ENCODE measurements at places on chromosomes 7 and 10. TPM values are rescaled to one million over a fixed set of nuclear protein-coding genes. Genes with fewer than 3 reads are reported as not detected.

DNA sequence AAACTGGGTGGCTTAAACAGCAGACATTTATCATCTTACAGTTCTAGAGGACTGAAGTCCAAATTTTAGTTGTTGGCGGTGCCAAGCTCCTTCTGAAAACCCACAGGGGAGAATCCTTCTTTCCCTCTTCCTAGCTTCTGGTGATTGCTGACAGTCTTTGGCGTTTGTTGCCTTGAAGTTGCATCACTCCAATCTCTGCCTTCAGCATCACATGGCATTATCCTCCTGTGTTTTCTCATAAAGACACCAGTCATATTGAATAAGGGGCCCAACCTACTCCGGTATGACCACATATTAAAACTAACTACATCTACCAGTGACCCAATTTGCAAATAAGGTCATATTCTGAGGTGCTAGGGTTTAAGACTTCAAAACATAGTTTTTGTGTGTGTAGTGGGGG lies 472.1 kb upstream of the IGFBP3 start:
- no peaks in the 10 kb centered on the region for H3K36me3 ChIP-seq
- peaks cover 5% of the 10 kb centered on the region for H3K4me1 ChIP-seq
- no peaks in the 10 kb centered on the region for H3K27me3 ChIP-seq
- DNase-seq = peak; percentile 30
- no peak overlapping the region for H3K27ac ChIP-seq

DNA sequence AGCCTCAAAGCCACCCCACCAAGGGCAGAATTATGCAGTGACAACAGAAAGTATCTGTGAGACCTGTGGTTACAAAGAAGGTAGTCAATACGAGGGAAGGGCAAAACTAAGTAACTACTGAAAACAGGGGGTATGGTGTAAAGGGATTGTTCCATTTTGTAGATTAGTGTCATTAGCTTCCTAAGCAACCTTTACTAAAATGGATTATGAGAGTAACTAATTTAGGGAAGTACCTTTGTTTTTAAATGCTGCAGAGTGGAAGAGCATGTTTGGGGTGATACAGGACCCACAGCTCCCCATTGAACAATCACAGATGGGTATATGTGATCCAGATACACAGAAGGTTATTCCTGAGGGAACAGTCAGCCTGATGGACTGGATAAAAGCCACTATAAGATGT lies 51.3 kb upstream of the TAC1 start:
- no peaks in the 10 kb centered on the region for H3K27me3 ChIP-seq
- H3K36me3 ChIP-seq = no peaks in the 10 kb centered on the region
- H3K4me3 ChIP-seq = no peak overlapping the region
- no peak for DNase-seq
- H3K27ac ChIP-seq = no peak overlapping the region
- H3K4me1 ChIP-seq = no peaks in the 10 kb centered on the region

GRCh38 chr10:21675157-21675796 lies 141.2 kb downstream of the MLLT10 start:
- H3K27me3 ChIP-seq = no peaks in the 10 kb centered on the region
- H3K4me3 ChIP-seq = no peak overlapping the region
- H3K4me1 ChIP-seq = no peaks in the 10 kb centered on the region
- no peak overlapping the region for H3K27ac ChIP-seq

DNA sequence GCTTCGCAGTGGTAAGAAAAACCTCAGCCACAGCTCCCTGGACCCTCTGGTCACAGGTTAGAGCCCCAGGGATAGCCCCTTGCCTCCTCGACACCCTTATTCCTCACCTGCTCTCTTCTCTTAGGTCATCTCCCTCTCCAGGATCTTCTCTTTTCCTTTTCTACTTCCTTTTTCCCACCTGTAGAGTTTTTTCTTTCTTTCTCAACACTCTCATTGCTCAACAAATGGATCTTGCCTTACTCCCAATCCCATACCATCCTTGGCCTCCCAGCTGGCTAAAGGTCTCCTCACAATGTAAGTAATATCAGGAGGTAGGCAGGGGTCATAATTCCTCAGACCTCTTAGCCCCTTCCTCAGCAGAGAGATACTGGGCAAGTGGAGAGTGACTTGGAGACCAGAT lies 17.2 kb downstream of the WNT8B start:
- peaks cover 6% of the 10 kb centered on the region for H3K4me1 ChIP-seq
- no peak overlapping the region for H3K27ac ChIP-seq
- H3K36me3 ChIP-seq = no peaks in the 10 kb centered on the region
- no peak for DNase-seq
- peaks cover 57% of the 10 kb centered on the region for H3K27me3 ChIP-seq

GRCh38 chr10:123429706-123430221 lies 236.4 kb upstream of the GPR26 start:
- DNase-seq = peak; percentile 56
- no peak overlapping the region for H3K27ac ChIP-seq
- H3K27me3 ChIP-seq = peaks cover 38% of the 10 kb centered on the region
- no peak overlapping the region for H3K4me3 ChIP-seq
- no peaks in the 10 kb centered on the region for H3K4me1 ChIP-seq

DNA sequence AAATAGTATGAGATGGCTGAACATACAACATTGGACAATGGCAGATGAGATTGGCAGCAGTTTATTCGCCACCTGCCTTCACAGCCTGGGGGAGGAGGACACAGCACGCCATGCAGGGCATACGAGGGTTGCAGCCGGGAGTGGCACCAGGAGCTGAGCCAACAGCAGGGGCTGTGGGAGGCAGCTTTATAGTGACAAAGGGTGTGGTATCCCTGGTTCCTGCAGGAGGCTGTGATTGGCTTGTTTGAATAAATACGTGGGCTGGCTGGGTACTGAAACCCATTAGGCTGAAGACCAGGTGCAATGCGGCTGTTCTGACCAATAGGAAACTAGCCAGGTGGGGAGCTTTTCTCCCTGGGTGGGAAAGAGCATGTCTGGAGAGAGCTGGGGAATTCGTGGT lies 68.9 kb upstream of the LEP start:
- H3K27ac ChIP-seq = no peak overlapping the region
- H3K36me3 ChIP-seq = no peaks in the 10 kb centered on the region
- H3K4me1 ChIP-seq = 0 out of 2 replicates have a peak, but pooled peaks cover 2% of the 10 kb centered on the region
- H3K27me3 ChIP-seq = peaks cover 25% of the 10 kb centered on the region

GRCh38 chr10:98673171-98673782 lies 226.5 kb upstream of the HPS1 start:
- no peak for DNase-seq
- no peaks in the 10 kb centered on the region for H3K27me3 ChIP-seq
- no peaks in the 10 kb centered on the region for H3K36me3 ChIP-seq
- no peak overlapping the region for H3K27ac ChIP-seq
- H3K4me1 ChIP-seq = no peaks in the 10 kb centered on the region
- no peak overlapping the region for H3K4me3 ChIP-seq

DNA sequence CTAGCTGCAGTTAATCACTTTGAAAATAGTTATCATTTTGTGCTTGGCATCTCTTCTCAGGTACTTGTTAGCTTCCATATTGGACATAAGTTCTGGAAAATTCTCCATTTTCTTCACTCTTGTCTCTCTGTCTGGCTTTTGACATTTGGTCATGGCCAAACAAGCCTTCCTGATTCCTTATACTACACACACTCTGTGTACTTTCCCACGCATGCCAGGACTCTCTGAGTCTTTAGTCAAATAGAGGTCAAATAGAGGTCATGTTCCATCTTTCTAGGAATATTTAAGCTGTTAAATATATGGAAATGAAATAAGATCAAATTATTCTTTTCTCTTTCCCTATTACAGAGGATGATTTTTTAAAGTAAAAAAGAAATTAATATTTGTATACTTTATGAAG lies 235.5 kb upstream of the PLXDC2 start:
- H3K27ac ChIP-seq = no peak overlapping the region
- no peak overlapping the region for H3K4me3 ChIP-seq
- no peak for DNase-seq
- H3K36me3 ChIP-seq = no peaks in the 10 kb centered on the region

- H3K4me3 ChIP-seq = no peak overlapping the region
- peaks cover 63% of the 10 kb centered on the region for H3K4me1 ChIP-seq
- no peaks in the 10 kb centered on the region for H3K27me3 ChIP-seq
- DNase-seq = no peak
- peaks cover 8% of the 10 kb centered on the region for H3K36me3 ChIP-seq
Measured at GRCh38 chr10:109892117-109892516, 31.2 kb downstream of the XPNPEP1 start.

DNA sequence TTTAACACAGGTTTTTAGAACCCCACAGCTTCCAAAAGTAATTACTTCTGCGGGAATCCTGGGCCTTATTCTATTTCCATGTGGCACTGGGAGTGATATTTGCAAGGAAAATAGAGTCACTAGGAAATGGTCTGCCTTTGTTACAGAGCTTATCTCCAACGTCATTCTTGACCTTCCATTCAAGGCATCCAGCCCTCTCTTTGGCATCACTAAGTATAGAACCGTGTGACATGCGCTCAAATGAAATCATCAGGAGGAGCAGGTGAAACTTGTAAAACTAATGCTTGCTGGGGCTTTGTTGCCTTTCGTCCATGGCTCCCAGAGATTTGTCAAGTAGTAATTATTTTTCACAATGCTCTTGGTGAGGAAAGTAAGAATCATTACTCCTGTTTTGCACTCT lies 73.4 kb downstream of the PAPSS2 start:
- H3K4me1 ChIP-seq = no peaks in the 10 kb centered on the region
- no peaks in the 10 kb centered on the region for H3K36me3 ChIP-seq
- H3K4me3 ChIP-seq = no peak overlapping the region
- H3K27ac ChIP-seq = no peak overlapping the region

- no peak overlapping the region for H3K4me3 ChIP-seq
- H3K36me3 ChIP-seq = no peaks in the 10 kb centered on the region
- no peak overlapping the region for H3K27ac ChIP-seq
- peaks cover 9% of the 10 kb centered on the region for H3K4me1 ChIP-seq
- no peak for DNase-seq
Measured at GRCh38 chr10:58464956-58465355, 47.7 kb upstream of the BICC1 start.

DNA sequence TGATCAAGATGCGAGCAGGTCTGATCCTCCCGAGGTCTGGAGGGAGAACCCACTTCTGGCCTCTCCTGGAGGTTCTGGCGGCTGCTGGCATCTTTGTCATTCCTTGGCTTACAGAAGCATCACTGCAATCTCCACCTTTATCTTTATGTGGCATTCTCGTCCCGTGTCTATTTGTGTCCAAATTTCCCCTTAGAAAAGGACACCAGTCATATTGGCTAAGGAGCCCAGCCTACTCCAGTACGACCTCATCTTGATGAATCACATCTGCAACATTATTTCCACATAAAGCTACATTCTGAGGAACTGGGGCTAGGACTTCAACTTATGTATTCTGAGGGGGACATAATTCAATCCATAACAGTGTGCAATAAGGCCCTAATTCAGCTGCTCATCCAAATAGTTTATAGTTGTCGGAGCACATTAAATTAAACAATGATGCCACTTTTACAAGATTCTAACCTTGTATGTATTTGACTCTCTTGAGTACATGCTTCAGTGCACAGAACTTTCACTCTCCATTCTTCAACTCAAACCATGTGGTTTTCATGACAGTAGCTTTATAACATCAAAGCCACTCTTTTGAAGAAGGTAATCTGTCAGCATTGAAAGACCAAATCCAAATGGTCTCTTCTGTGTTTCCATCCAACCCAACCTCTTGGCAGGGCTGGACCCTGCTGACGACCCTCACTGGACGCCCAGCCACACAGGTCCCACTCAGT lies 86.2 kb upstream of the DDC start:
- no peak overlapping the region for H3K27ac ChIP-seq
- no peaks in the 10 kb centered on the region for H3K36me3 ChIP-seq
- no peaks in the 10 kb centered on the region for H3K27me3 ChIP-seq
- peak; percentile 28 for DNase-seq
- no peak overlapping the region for H3K4me3 ChIP-seq

GRCh38 chr10:102704915-102705314 lies 9.3 kb downstream of the ARL3 start:
- H3K4me1 ChIP-seq = peaks cover 17% of the 10 kb centered on the region
- H3K27me3 ChIP-seq = no peaks in the 10 kb centered on the region
- no peaks in the 10 kb centered on the region for H3K36me3 ChIP-seq
- no peak overlapping the region for H3K27ac ChIP-seq
- H3K4me3 ChIP-seq = no peak overlapping the region

DNA sequence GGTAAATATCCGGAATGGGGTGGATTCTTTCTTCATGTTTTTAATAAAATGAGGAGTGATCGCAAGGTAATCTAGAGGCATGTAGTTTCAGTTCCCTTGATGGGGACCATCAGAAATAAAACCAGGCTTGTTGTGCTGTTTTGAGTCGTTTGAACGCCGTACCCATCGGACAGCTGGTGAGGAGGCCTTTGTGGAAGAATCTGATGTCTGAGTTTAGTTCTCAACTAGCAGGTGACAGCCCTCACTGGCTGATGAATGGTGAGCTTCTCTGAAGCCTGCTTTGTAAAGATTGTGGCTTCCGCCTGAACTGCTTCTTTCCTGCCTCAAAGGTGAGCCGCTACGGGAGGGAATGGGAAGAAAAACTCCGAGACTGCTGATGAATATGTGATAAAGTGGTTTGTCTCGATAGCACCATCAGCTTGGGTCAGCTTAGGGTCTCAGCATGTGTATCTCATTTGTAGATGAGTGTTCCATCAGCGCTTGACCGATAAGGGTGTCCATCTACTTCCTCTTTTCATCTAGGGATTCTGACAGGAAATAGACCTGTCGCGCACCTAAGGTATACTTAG lies 977 bp downstream of the TMEM248 start:
- H3K27ac ChIP-seq = peak overlapping the region; percentile 70
- DNase-seq = peak; percentile 40
- peak overlapping the region; percentile 98 for H3K4me3 ChIP-seq
- H3K4me1 ChIP-seq = peaks cover 9% of the 10 kb centered on the region
- H3K27me3 ChIP-seq = no peaks in the 10 kb centered on the region

- peak overlapping the region; percentile 44 for H3K27ac ChIP-seq
- peaks cover 18% of the 10 kb centered on the region for H3K4me1 ChIP-seq
Measured at GRCh38 chr7:137696988-137697387, 149.8 kb downstream of the DGKI start.

GRCh38 chr10:61346796-61347413 lies 106.3 kb downstream of the TMEM26 start:
- H3K4me3 ChIP-seq = no peak overlapping the region
- H3K36me3 ChIP-seq = no peaks in the 10 kb centered on the region
- DNase-seq = no peak
- H3K27me3 ChIP-seq = no peaks in the 10 kb centered on the region

Gene AP5Z1
- 48.7 TPM for total RNA-seq

Gene ZNF25
- total RNA-seq = 13.8 TPM

Gene ATRNL1
- total RNA-seq = not detected

Gene SLC13A1
- not detected for total RNA-seq

Gene PGAM2
- not detected for total RNA-seq

Gene PON1
- total RNA-seq = not detected

Gene EIF3A
- 91.3 TPM for total RNA-seq

Gene PIK3AP1
- total RNA-seq = not detected
